ENCODE measurements at places on chromosomes 6 and 20.

DNA sequence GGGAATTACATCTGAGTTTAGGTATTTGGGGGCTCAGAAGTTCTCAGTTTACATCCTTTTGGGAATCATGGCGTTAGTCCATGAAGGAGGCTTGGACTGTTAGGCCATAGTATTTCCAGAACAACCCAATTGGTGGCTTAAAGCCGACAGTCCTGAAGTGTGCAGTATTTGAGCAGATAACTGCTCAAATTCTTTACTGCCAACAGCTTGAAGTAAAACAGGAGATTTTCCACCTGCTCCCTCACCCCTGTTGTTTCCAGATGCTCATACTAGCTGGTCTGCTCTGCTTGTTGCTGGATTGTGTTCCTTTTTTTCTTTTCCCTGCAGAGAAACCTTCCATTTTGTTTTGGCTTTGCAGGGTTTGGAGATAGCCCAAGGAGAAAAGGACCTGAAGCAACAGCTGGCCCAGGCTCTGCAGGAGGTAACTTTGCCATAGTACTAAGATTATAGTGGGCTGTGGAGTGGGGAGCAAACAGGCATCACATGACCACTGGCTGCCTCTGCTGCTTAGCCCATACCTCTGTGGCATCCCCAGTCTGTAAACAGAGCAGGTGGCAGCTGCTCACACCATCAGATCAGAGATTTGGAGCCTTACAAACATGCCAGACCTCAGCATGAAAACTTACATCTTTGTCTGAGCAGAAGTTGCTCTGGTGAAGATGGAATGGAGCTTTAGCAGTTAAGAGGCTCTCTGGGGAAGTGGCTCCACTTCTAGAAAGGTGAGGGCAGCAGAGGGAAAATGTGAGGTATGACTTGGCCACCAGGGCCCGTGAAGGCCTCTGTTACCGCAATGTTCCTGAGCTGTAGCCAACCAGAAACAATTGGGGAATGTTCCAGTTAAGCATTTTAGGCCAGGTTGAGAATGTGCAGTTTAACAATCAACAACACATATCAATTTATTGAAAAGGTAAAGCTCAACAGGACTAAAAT is 17.6 kb downstream of the RNF8 start:
- DNase-seq, result no peak

GRCh38 chr6:67854098-67854497 is 781.0 kb upstream of the ADGRB3 start:
- no peak for DNase-seq

- DNase-seq, result no peak
Observed at GRCh38 chr20:50737352-50737751, 6.0 kb downstream of the PARD6B start.

DNA sequence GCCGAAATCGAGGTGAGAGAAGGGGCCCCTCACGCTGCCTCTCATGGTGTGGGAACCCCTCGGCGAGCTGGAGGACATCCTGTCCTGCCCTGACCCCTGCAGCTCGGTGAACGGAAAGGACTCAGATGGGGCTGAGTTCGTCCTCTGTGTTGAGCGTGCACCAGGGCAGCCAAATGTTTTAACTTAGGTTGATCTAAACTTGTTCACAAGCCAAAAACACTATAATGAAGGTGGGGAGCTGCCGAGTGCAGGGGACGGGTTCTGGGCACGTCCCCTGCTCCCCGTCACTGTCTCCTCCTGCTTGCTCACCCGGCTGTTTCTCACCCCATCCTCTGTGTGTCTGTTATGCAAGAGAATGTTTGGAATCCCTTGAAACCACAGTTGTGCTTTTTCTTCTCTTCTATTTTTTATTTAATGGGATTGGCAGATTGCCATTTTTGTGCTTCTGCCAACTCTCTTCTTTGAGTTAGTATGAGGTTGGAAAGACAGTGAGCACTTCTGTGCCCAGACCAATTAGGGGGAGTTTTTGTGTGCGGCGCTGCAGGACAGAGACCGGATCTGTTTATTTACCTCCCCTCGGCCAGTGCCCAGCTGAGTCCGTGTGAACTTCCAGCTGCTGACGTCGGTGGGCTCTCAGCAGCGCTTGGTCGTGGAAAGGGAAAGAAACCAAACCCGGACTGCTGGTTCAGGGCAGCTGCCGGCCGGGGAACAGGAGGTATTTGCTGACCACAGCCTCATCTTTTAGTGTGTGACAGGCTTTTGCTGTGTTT is 158.1 kb downstream of the DTNBP1 start:
- DNase-seq, result no peak

DNA sequence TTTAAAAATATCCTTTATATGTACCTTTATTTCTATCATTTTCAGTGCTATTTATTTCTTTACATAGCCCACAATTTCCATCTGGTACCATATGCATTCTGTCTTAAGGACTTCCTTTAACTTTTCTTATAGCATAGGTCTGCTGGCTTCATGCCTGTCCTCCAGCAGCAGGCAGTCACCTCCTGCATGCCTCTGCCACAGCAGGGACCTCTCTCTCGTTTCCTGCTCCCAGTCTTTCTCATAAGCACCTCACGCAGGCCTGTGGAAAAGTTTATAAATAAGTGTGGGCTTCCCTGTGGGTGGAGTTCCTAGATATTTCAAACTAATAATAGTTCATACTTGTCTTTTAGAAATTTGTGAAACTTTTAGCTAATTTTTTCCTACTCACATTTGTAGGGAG is 133.9 kb downstream of the KCNQ5 start:
- DNase-seq, result no peak

- no peak for DNase-seq
Observed at GRCh38 chr6:142470421-142470820, 168.6 kb downstream of the ADGRG6 start.

GRCh38 chr6:146526192-146526591 is 17.4 kb upstream of the RAB32 start:
- no peak for DNase-seq

GRCh38 chr6:1832844-1833787 is 223.4 kb downstream of the FOXC1 start:
- DNase-seq, result no peak

GRCh38 chr6:148869585-148869984 is 122.8 kb downstream of the UST start:
- no peak for DNase-seq

GRCh38 chr20:35174458-35175216 is 2.8 kb downstream of the PROCR start:
- no peak for DNase-seq

DNA sequence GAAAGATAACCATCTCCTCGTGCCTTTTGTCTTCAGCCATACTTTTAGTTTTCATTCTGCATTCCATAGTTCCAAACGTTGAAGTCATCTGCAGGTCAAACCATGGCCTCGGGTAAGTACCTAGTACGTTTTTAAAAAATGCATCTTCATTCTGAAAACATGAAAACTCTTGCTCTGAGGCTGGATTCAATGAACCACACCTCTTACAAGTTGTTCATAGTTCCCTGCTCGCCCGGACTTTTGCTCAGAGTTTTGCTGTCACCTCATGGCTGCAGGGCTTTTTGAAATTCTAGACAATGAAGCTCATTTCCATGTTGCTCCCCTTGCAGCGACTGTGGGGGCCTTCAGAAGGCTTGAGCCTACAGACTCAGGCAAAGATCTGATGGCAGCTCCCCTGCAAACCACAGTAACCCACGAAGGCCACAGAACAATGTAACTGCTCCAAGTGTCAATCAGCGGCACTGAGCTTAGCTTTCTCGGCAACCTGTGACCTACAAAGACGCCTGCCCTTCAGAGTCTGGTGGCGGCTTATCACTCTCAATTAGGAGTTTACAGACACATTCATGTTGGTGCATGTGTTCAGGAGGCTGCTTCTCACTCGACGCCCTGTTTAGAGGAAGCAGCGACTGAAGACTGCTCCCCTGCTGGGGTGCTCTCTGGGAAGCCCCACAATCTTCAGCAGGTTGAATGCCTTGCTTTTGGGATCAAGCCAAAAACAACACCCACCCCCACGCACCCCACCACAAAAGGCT is 61.2 kb downstream of the FOXC1 start:
- no peak for DNase-seq

DNA sequence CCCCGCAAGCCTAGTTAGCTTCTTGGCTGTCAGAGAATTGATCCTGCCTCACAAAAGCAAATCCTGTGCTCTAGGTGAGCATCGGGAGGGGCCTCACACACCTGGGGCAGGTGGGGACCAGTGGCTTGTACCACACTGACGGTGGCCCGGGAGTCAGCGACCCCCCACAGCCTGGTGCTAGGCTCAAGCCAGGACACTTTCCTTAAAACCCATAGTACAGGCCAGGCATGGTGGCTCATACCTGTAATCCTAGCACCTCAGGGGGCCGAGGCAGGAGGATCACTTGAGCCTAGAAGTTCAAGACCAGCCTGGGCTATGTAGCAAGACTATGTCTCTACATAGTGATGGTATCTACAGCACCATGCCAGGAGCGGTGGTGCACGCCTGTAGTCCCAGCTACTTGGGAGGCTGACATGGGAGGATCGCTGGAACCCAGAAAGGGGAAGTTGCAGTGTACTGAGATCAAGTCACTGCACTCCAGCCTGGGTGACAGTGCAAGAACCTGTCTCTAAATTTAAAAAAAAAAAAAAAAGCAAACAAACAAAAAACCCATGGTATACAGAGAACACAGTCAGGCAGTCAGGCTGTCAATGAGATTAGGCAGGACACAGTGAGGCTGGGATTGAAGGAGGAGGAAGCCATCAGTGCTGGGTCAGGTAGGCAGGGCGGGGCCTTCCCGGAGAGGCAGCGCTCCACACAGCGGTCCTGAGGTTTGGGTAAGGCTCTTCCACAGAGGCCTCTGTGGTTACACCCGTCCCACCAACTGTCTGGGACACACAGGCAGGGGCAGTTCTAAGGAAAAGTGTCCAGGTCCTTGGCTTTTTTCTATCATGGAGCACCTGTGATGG is 41.3 kb downstream of the SYNJ2 start:
- DNase-seq, result no peak

DNA sequence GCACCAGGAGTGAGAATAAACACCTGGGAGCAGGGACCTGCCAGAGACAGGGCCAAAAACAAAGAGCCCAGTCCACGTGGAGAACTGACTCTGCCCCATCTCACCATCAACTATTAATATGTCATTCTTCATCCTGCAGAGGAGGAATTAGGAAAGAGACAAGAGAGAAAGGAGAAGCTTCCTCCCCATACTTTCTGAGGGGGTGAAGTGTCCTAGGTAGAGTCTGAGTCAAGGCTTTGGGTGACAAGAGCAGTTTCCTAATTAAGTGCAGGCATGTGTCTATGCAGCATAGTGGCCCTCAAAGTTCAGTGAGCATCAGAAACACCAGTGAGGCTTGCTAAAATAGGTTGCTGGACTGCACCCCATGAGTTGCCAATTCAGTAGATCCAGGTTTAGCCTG is 40.7 kb upstream of the BMP2 start:
- DNase-seq, result no peak

- DNase-seq, result no peak
Observed at GRCh38 chr20:45032276-45032675, 66.0 kb downstream of the STK4 start.

DNA sequence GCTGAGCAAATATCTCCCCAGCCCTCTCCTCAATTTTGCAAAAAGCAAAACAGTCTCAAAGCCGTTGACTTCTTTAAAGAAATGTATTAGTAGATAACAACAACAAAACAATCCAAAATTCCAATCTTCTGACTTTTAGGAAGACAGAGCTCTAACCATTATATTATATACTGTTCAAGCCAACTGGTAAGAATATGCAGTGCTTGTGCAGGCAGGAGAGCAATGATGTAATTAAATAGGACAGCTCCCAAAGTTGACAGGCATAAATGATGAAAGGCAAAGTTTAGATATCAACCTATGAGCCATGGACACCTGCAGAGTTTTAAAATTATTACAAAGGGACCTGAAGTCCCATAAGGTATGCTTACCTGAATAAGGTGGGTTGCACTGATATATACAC is 16.6 kb upstream of the CEP85L start:
- DNase-seq, result no peak

Measured in activated naive CD4-positive, alpha-beta T cell (primary cell).